SJSA1 (cell line): ENCODE measurements at places on chromosomes 6 and 20. TPM values are rescaled to one million over a fixed set of nuclear protein-coding genes. Genes with fewer than 3 reads are reported as not detected.

The RIPPLY2 gene
- total RNA-seq = not detected in 2 replicates

The EPHA7 gene
- total RNA-seq = not detected in 2 replicates

The HCK gene
- not detected in 2 replicates for total RNA-seq

The ID4 gene
- total RNA-seq = 13.6 and 19.6 TPM in 2 replicates

The NKX2-2 gene
- 5.7 and 19.8 TPM in 2 replicates for total RNA-seq

The RAET1L gene
- total RNA-seq = not detected in 2 replicates

The ANKRD6 gene
- 1.1 TPM in 1 of 2 replicates, not detected in the other for total RNA-seq
